ENCODE measurements at places on chromosomes 13 and 19. TPM values are rescaled to one million over a fixed set of nuclear protein-coding genes. Genes with fewer than 3 reads are reported as not detected.
A peak's percentile ranks its signal among the peaks of the same experiment; 100 is the strongest.

Gene SELENOV
- not detected for total RNA-seq

GRCh38 chr13:26007261-26008125, 44.3 kb downstream of the SHISA2 start:
- no peaks in the 10 kb centered on the region for H3K27me3 ChIP-seq
- no peak overlapping the region for H3K27ac ChIP-seq
- DNase-seq = no peak

- no peak for DNase-seq
- peaks cover 60% of the 10 kb centered on the region for H3K4me1 ChIP-seq
- H3K36me3 ChIP-seq = peaks cover 7% of the 10 kb centered on the region
- peak overlapping the region; percentile 35 for H3K27ac ChIP-seq
- H3K4me3 ChIP-seq = no peak overlapping the region
These were observed 20.3 kb upstream of the CRTC1 start for GRCh38 chr19:18662972-18663732.

- H3K27me3 ChIP-seq = no peaks in the 10 kb centered on the region
- no peak for DNase-seq
- no peaks in the 10 kb centered on the region for H3K4me1 ChIP-seq
These were observed 112.6 kb upstream of the DACH1 start for GRCh38 chr13:71979616-71980015.

All from right atrium auricular region (tissue), 2 donors.